Activated naive CD8-positive, alpha-beta T cell treated with anti-CD3 and anti-CD28 coated beads, Interleukin-2, amount 50 U/mL, for 24 hours (primary cell): ENCODE measurements at places on chromosomes 7 and 10.
A peak's percentile ranks its signal among the peaks of the same experiment; 100 is the strongest.

GRCh38 chr10:93541402-93542357 lies 24.8 kb upstream of the FFAR4 start:
- peak; percentile 23 for DNase-seq

DNA sequence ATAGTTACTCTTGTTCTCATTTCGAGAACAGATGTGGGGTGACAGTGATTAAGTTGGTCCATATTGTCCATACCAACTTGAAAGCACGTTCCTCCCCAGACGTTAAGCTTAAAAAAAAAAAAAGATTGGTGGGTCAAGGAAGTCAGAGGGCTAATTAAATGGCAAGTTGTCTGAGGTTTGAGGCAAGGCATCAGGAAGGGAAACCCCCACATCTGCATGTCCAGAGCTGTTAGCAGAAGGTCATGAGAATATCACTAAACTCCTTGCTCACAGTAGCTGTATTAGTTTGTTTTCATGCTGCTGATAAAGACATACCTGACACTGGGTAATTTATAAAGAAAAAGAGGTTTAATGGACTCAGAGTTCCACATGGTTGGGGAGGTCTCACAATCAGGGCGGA lies 415.6 kb upstream of the FZD8 start:
- DNase-seq, result no peak

DNA sequence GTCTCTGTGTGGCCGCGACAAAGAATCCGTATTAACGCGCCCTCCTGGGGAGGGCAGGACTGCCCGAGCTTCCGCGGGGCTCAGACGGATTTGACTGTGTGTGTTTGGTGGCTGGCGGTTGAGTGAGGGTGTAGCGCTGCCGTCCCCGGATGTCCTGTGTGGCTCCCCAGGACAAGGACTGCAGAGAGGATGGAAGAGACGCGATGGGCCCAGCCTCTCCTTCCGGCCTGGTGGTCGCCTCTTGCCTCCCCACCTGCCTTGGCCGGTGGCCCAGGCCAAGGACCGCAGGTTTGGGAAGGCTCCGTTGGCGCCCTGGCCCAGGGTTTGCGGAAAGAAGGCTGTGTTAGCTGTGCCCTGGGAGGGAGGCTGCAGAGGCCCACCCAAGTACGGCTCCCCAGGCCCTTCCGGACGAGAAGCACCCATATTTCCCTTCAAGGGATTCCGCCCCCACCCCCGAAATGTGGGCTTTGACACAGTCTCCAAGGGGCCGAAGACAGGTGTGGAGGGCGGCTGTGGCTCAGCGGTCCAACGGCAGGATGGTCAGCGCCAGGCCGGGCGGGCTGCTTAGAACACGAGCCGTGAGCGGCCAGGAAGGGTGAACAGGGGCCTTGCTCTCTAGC lies 2.3 kb downstream of the UNCX start:
- no peak for DNase-seq

DNA sequence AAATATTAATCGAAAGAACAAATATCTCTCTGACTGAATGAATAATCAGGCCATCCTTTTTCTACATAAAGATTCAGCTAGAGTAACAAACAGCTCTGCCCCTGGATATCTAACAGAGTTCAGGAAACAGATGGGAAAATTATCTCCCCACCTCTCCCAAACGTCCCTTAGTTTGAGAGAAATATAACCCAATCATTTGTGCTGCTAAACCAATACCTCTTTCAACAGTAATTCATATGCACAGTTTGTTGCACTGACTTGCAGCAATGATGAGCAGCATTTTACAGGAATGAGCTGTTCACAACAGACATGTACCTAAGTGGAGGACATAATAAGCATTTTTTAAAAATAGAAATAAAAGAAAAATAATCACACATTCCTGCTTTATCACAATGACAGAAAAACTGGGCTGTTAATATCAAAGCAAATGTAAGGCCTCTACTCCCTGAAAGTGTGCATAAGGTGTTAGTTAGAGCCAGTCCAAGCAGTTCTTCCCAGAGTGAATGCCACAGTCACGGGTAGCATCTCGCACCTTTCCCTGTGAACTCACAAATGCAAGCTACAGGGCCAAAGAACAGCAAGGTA lies 2.3 kb downstream of the CREB3L2 start:
- no peak for DNase-seq

GRCh38 chr10:3500408-3500856 lies 284.6 kb downstream of the KLF6 start:
- no peak for DNase-seq

GRCh38 chr10:6580279-6581029 lies 378 bp upstream of the PRKCQ start:
- peak; percentile 94 for DNase-seq

GRCh38 chr7:34022626-34023025 lies 117.3 kb downstream of the BMPER start:
- no peak for DNase-seq

- DNase-seq, result no peak
Observed at GRCh38 chr7:155341463-155341983, 43.8 kb downstream of the INSIG1 start.

DNA sequence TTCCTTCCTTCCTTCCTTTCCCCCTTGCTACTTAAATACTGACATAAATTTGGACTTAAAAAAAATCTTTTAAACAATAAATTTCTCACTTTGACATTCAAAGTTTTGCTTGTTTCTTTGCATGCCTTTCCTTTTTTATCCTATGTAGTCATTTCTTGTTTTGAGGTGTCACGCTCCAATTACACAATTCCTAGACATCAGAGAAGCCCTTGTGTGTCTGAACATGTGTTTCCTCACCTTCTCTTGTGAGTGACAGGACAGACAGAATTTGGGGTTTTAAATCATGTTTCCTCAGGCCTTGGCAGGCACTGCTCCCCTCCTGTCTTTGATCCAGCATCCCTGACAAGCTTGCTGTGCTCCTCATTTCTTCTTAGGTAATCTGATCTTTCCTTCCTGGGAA lies 91.3 kb downstream of the CYTH3 start:
- no peak for DNase-seq

DNA sequence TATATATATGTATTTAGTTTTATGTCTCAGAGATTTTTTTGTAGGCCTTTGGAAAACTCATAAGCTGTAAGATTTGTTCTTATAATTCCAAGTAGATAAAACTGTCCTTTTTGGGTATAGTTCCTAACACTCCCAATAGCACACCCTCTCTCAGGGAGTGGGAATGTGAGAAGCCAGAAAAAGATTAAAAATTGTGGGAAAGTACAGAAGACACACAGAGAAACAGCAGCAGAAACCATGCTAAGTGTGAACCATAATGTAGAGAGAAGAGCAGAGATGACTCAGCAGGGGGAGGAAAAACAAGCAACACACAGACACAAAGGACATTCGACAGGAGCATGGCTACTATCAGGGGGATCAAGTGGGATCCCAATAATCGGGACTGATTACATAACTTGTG lies 401.6 kb downstream of the MAGI2 start:
- DNase-seq, result no peak

DNA sequence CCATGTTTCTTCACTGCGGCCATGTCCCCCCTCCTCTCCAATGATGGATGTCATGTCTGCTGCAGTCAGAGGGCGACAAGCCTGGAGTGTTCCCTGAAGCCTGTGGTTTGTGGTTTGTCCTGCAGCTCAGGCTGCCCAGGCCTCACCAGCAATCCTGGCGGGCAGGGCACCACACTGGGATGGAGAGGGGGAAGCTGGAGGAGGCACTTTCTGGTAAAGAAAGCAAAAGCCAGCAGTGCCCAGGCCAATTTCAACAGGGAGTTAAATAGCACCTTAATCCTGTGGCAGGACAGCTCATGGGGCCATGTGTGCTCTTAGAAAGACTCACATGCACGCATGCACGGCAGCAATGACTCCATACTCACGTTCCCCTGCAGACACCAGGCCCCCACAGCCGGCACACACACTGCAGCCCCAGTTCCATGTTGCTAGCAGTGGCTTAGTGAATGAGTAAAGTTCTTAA lies 158.3 kb downstream of the EGFR start:
- no peak for DNase-seq

- DNase-seq, result no peak
Observed at GRCh38 chr10:97726636-97727178, 10.2 kb upstream of the ZFYVE27 start.

DNA sequence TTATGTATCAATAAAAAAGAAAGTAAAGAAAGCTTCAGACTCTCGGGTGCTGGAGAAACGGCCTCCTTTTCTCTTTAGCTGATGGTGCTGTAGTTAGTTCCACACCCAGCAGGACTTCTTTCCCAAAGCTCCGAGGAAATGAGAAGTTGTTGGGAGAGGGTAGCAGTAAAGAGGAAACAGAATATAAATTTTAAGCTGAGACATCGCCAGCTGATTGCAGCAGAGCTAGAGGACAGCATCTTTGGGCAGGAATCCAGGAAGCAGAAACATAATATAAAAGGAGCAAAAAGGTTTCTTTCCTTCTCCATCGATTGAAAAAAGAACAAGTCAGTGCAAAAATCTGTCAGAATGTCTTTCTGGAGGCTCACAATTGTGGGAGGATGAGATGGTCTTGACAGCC lies 616.9 kb upstream of the FOXK1 start:
- no peak for DNase-seq

- DNase-seq, result no peak
Observed at GRCh38 chr10:32151871-32152270, 95.6 kb upstream of the KIF5B start.

- DNase-seq, result no peak
Observed at GRCh38 chr7:98216941-98217622, 5.8 kb downstream of the BHLHA15 start.

GRCh38 chr10:17622061-17622460 lies 4.9 kb upstream of the HACD1 start:
- DNase-seq, result no peak

DNA sequence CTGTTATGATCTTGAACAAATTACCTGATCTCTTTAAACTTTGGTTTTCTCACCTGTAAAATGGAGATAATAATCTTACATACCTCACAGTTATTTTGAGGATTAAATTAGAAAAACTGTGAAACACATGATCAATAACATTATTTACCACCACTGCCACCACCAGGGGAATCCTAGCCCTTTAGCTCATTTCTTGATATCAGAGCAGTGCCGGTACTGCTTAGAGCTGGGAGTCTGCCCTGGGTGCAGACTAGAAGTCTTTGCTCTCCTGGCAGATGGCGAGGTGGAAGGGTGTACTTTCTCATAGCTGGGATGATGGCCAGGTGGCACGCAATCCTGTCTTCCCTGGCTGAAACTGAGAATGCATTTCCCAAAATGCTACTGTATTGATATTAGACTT lies 12.7 kb upstream of the EFCAB10 start:
- DNase-seq, result no peak

GRCh38 chr10:130817046-130817624 lies 494.4 kb downstream of the TCERG1L start:
- no peak for DNase-seq

DNA sequence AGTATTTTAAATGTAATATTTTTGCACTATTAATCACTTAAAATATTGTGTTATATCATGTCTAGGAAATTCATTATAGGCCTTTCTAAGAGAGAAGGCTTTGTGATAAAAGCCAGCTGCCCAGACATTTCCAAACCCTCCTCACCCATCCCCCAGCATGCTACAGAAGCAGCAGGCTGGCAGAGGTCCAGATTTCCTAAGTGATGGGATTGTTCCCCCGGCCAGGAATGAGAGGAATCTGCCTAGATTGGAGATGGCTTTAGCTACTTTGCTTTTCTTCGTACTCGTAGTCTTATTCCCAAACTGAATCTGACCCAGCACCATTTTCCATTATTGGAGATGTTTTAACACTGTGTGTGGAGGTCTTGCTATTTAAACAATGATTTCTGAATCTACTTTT lies 29.4 kb downstream of the CDK14 start:
- DNase-seq, result no peak

DNA sequence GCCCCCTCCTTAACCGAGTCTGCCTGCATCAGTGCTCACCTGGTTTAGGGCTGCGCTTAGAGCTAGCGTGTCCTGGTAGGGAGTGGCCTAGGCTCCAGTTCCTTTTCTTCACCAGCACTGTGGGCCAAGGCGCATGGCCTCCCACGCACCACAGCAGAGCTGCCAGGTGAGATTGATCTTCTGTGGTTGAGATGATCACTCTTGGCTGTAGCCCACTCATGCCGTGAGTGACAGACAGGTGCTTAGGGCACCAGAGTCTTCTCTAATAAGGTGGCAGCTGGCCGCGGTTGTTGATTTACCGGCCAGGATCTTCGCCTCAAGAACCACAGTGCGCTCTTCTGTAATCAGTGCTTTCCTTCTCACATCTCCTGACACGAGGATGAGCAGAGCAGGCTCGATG lies 157.2 kb upstream of the INSYN2A start:
- no peak for DNase-seq

GRCh38 chr7:35405461-35405860 lies 151.6 kb upstream of the TBX20 start:
- no peak for DNase-seq

DNA sequence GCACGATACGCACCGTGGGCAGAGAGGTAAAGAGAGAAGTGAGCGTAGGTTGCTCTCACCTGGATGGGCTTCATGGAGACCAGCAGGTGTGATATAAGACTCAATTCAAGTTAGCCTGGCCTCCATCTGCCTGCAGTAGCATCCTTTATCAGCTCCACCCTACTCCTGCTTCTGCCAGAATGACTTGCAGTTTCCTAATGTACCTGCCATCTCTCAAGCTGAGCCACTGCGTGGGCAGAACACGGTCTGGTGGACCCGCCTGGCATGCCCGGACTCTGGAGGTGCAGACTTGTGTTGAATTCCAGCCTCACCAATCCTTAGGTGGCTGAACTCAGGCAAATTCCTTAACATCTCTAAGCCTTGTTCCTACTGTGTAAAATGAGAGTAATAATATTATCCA lies 64.3 kb downstream of the STEAP1B start:
- DNase-seq, result no peak

DNA sequence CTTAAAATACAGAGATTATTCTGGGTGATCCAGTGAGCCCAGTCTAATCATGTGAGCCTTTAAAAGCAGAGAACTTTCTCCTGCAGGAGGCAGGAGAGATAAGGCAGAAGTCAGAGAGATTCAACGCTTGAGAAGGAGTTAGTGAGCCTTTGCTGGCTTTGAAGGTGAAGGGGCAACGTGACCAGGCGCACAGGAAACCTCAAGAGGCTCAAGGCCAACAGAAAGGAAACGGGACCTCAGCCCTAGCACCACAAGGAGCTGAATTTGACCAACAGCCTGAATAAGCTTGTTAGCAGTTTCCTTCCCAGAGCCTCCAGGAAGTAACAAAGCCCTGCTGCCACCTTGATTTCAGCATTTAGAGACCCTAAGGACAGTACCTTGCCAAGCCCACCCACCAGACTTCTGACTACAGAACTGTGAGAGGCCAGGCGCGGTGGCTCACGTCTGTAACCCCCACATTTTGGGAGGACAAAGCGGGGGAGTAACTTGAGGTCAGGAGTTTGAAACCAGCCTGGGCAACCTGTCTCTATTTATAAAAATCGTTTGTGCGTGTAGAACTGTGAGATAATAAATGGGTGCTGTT lies 87.3 kb upstream of the KAT6B start:
- peak; percentile 29 for DNase-seq

DNA sequence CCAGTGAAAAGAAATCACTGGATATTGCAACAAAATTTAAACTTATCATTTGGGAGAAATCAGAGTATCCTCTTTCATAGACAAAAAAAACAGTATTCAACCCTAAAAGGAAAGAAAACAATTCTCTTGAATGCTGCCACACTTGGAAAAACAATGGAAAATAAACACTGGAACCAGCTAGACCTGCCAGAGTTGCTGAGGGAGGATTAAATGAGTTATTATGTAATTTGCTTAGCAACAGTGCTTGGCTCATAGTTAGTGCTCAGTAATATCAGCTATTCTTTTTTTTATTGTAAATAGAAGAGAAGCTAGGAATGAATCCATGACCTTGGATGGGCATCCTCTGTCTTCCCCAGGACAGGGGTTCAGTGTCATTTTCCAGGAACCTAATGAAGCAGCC lies 11.0 kb upstream of the ZNF273 start:
- DNase-seq, result no peak

- no peak for DNase-seq
Observed at GRCh38 chr7:12549106-12549505, 21.4 kb upstream of the SCIN start.
